ENCODE measurements at places on chromosomes 2 and 18.
A peak's percentile ranks its signal among the peaks of the same experiment; 100 is the strongest.

- peak; percentile 64 for DNase-seq
Measured at GRCh38 chr2:72917138-72917876, at the start of gene EMX1. Gene EMX1, plus strand, starts transcription at chr2:72917519. Its CDS starts 334 bp downstream, at chr2:72917853.

DNA sequence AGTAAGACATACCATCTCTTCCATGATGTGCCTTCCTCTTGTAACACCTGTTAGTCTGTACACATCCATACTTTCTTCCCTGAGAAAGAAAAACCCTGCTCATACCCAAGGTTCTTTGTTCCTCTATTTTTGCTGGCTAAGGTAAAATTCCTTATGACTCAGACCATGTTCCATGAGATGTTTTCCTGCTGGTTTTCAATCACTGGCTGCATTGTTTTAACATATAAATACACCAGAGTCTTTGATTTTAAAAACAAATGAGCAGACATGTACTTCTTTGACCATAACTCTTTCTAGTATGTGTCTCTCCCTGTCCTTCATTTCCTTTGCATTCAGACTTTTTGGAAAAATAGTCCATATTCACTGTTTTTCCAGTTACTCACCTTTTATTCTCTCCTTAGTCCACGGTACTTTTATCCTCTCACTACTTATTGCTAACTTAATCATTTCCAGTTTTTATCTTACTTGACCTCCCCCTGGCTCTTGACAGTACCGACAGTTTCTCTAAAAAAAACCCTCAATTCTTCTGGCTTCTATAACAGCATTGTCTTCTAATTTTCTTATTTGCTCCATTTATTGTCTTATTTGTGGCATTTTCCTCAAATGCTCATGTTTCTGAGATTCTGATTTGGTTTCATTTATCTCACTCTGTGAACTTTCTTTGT lies 4.3 kb downstream of the VAPA start:
- no peak for DNase-seq

DNA sequence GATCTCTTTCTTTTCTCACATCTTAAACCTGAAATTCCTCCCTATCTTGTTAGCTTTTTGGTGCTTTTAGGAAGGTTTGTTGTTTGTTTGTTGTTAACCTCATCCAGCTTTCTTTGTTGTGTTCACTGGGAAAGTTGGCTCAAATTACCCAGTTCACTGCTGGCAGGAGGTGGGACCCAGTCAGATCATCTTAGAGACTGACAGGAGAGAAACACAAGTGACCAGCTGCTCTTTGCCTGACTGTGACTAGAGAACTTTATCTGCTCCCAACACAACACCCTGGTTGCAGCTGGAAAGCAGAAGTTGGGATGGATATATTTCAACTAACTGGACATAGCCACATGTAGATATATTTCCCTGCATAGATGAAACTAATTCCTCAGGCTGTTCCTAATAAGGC lies 10.0 kb downstream of the MAPK4 start:
- DNase-seq, result no peak

GRCh38 chr18:23487738-23488570 lies 15.4 kb upstream of the RMC1 start:
- DNase-seq, result peak; percentile 36

DNA sequence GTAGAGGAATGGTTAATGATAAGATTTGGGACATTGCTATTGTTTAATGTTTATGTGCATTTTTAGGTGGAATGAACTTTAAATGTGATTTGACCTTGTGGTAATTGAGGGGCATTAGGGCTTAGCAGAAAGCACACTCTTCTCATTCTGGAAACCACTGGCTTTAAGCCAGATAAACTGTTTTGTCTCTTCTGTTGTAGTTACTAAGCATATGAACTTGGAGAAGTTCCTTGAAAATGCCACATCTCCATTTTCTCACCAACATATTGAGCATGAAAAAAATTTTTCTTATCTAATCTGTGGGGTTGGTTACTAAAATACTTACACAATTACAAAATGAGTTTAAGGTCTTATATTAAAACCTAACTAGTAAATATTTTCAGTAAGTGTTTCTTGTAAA lies 70.8 kb upstream of the FSHR start:
- no peak for DNase-seq

DNA sequence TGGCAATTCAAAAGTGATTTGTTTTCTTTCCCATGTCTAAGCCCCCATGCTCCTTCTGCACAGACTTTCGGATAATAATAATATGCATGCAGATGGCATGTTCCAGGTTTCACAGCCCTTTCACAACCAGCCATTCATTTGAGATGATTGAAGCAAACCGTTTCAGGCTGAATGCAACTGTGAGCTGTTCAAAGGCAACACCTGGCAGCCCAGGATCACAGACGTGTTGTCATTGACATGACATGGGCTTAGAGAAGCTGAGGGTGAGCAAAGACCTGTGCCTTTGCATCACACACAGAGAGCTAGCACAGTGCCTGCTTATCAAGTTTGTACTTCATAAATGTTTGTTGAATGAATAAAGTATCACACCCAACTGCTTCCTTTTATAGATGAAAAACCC lies 12.4 kb upstream of the ERMN start:
- DNase-seq, result no peak

DNA sequence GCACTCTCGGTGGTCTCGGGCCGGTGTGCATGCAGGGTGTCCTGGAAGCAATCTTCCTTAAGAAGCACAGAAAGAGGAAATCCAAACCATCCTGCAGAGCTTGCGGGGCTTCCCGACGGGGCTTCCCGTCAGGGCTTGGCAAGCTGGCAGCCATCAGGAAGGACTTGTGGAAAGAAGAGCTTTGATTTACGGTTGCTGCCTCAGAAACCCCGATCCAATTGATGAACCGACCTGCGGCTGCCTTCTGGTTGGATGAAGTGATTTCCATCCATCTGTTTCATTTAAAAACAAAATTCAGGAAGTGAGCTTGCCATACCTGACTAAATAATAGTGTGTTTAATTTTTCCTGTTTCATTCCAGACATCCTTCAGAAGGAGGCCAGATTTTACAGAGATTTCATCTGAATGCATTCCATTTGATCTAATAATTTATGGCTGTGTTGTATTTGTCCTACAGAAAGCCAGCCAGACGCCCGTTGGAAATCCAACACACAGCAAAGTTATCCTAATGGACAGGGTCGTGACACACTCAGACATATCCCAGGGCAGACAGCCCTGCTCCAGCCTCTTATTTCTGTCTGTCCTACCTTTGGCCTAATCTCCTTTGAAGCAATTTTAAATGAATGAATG lies 141.3 kb downstream of the SEPTIN10 start:
- no peak for DNase-seq

DNA sequence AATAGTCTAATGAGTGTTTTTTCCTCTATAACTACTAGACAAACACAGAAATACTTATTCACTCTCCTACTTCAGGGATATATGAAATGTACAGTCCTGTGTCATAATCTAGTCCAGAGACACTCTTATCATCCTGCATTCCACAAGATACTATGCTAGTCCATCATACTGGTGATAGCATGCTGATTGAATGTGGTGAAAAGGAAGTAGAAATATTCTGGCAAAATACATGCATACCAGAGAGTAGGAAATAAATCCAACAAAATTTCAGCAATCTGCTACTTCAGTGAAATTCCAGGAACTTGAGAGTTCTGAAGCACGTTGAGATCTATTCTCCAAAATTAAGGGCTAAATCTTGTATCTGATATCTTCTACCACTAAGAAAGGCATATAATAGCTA lies 353.9 kb downstream of the PID1 start:
- no peak for DNase-seq

GRCh38 chr18:40347261-40347660 lies 1607.8 kb upstream of the PIK3C3 start:
- DNase-seq, result no peak

- DNase-seq, result no peak
Measured at GRCh38 chr2:217248312-217248935, 388.6 kb upstream of the TNP1 start.

GRCh38 chr18:48542513-48543181 lies 3.8 kb downstream of the CTIF start:
- DNase-seq, result no peak

GRCh38 chr2:2560374-2561015 lies 229.4 kb upstream of the MYT1L start:
- no peak for DNase-seq

DNA sequence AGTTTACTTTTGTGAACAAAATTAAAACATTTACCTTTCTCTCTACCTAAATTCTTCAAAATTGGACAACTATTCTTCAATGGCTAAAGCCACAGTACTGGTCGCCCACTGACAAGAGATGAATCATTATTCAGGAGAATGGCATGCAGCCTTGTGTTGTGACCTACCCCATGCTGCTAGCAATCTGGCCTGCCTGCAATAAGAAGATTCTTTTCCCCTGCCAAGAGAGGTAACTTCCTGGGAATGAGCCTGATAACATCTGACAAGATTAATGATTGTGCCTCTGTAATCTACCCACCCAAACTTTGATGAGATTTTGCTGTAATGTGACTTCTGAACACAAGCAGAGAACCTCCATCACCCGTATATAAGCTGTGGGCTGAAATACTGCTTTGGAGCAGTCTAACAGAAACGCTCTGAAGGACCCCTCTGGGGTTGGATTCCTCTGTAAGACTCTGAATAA lies 47.0 kb upstream of the ST3GAL5 start:
- DNase-seq, result no peak

GRCh38 chr2:28745876-28746275 lies 5.8 kb upstream of the PPP1CB start:
- no peak for DNase-seq

DNA sequence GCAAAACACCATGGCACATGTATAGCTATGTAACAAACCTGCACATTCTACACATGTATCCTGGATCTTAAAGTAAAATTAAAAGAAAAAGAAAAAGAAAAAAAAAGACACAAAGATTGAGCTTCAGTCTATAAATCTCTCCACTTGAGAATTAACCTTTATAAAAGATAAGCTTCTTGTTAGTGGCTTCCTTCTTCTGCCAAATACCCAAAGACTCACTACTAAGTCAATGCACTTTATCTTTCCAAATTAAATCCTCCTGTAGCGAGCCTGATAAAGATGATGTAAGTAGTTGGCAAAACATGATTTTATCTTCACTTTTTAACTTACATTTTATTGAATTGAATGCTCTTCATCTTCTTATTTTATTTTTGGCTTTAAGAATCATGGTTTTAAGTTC lies 349.9 kb downstream of the TRIB2 start:
- no peak for DNase-seq

GRCh38 chr2:33047939-33048338 lies 101.2 kb downstream of the LTBP1 start:
- DNase-seq, result no peak

- no peak for DNase-seq
Measured at GRCh38 chr2:85999061-85999831, 106.4 kb downstream of the POLR1A start.

GRCh38 chr2:218832520-218832919 lies 917 bp upstream of the PRKAG3 start:
- no peak for DNase-seq

GRCh38 chr2:15799432-15799827 lies 140.9 kb upstream of the MYCN start:
- DNase-seq, result no peak

DNA sequence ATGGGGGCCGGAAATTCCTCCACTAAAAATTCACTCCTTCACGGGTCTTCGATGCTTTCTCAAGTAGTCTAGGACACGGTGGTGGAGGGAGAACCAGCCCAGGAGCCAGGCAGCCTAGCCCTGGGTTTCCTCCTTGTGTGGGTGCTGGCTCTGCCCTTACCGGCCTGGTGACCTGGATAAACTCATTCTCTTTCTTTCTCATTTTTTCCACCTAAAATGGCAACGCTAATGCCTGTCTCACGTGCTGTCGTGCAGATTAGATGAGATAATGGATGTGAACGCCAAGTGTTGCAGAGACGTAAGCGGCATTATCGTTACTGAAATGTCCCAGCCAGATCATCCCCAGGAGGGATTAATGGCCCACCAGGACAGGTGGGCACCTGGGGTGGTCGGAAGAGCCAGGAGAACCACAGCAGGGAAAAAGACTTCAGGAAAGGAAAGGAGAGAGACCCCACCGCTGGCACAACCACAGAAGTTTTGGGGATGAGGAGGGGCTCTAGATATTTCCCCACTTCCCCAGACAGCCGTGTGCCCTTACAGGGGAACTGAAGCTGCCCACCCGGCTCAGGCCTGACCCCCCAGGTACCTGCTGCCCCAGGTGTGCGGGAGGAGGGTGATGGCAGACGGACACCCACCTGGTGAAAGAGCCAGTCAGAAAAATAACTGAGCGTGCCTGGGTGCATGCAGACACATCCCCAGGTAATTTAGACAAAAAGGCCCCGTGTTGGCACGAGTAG lies 100.8 kb upstream of the ASAP2 start:
- DNase-seq, result no peak

- DNase-seq, result no peak
Measured at GRCh38 chr2:207813942-207814341, 44.2 kb upstream of the FZD5 start.

GRCh38 chr2:26298638-26299393 lies 47.1 kb upstream of the SELENOI start:
- peak; percentile 32 for DNase-seq

DNA sequence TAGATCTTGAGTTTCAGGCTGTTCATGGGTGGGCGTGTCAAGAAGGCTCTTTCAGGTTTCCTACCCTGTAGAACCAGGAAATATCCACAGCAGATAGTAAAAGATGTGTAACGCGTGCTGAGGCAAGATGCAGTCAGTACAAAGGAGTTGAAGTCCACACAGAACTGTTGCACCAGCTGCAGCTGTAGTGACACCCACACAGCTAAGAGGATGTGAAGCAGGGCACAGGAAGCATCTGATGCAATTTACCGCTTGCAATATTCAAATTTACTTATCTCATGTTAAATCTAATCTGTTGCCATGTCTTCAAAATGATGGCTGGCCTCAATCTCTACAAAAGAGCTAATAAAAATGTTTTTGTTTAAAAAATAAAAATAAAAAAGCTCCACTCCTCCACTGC lies 132.8 kb downstream of the ARHGAP15 start:
- DNase-seq, result peak; percentile 26

GRCh38 chr2:159211447-159212396 lies 74.8 kb downstream of the WDSUB1 start:
- DNase-seq, result no peak

DNA sequence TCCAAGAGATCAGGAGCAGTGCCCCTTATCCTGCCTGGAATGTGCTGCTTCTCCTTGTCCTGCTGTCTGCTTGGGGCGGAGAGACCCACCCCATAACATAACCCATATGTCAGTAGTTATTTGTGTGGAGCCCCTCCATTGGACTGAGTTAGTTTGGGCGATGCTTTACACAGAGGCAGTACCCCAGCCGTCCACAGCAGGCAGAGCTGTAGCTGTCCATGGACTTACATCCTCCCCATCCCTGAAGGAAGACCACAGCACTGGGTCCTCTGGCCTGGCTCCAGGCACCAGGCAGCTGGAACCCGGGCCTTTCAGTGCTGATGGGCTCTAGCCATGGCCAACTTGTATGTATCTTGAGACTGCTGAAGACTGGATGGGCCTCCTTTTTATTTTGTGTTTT lies 20.3 kb downstream of the GKN2 start:
- no peak for DNase-seq

DNA sequence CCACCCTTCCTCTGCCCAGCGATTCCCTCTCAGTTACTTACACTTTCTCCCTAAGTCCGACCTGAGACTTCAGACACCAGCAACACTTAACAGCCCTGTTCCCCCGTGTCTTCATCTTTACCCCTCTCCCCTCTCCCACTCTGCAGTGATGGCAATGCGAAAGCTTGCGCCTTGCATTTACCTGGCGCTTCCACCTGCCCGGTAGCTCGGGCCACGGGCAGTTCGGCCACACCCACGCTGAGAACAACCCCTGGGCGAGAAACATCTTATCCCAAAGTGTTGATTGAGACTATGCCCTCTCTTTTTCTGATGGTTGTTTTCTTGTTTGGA lies 558 bp downstream of the DNAJC10 start:
- no peak for DNase-seq

Measured in stimulated activated CD4-positive, alpha-beta T cell treated with anti-CD3 and anti-CD28 coated beads, Interleukin-4, amount 100 ng/mL, for 1 hour (primary cell).